Progenitor cell of endocrine pancreas (in vitro differentiated cells): ENCODE measurements at places on chromosomes 1 and 21. TPM values are rescaled to one million over a fixed set of nuclear protein-coding genes. Genes with fewer than 3 reads are reported as not detected.

DNA sequence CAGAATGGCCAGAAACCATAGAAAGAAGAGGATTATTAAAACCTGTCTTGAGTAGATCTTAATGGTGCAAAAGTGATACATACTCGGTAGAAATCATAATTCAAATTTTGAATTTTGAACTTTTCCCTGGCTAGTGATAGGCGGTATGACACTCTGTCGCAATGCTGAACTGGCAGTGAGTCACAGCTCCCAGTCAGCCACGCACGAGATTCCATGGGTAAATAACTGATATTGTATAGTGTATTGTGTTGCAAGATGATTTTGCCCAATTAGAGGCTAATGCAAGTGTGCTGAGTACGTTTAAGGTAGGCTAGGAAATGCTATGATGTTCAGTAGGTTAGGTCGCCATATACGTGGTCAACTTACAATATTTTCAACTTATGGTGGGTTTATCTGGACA, 207.0 kb downstream of the SIPA1L2 start:
- DNase-seq, result no peak

Gene TDRD5
- total RNA-seq, result 0.12 and 0.18 TPM in 2 replicates

GRCh38 chr1:198465201-198466144, 75.0 kb downstream of the ATP6V1G3 start:
- DNase-seq, result no peak

GRCh38 chr1:1422465-1423244, 1.6 kb upstream of the ANKRD65 start:
- no peak for DNase-seq

DNA sequence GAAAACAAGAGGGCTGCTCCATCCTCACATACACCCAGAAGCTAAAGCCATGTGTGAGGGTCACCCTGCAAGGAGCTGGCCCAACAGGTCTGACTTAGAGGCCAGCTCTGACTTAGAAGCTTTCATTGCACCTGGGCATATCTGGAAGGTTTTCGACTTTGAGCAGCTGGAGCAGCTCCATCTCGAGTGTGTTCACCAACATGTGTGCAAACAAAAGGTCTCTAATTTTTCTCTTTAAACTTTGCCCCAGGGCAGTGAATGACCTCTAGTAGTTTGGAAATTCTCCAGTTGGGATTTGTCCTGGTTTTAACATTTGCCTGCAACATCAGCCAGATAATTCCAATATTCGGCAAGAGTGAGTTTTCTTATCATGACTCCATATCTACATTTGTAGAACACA, 108.3 kb downstream of the TNR start:
- no peak for DNase-seq

- peak; percentile 16 for DNase-seq
These were observed 318 bp downstream of the ALDH4A1 start for GRCh38 chr1:18901952-18902522.
